NCI-H1092 treated with DMSO at 0.1 percent for 48 hours (cell line): ENCODE measurements at places on chromosomes 16 and 17.

DNA sequence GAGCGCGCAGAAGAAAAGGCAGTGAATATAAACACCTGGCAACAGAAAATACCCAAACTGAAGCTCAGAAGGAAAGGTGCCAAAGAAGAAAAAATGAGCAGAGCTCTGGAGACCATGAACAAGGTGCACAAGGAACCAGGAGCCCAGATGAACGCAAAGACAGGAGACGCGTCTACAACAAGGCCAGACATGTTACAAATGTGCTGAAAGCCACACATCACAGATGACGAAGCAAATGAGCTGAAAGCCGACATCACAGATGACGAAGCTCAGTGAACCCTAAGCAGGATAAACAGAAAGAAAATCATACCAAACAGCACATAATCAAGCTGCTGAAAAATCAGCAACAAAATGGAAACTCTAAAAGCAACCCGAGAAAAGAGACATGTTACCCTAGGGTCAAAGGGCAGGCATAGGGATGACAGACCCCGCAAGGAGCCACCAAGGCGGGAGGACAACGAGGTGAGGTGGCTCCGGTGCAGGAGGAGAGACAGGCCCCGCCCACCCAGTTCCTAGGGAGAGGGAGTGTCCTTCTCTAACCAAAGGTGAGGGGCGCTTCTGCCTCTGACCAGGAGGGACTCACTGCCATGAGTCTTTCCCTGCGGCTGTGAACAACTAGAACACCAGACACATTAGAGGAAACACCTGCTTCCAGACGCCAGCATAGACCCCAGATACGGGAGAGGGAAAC lies 39.1 kb downstream of the CCDC57 start:
- DNase-seq = no peak

GRCh38 chr17:79997011-79997660 lies 38.5 kb downstream of the TBC1D16 start:
- no peak for DNase-seq

DNA sequence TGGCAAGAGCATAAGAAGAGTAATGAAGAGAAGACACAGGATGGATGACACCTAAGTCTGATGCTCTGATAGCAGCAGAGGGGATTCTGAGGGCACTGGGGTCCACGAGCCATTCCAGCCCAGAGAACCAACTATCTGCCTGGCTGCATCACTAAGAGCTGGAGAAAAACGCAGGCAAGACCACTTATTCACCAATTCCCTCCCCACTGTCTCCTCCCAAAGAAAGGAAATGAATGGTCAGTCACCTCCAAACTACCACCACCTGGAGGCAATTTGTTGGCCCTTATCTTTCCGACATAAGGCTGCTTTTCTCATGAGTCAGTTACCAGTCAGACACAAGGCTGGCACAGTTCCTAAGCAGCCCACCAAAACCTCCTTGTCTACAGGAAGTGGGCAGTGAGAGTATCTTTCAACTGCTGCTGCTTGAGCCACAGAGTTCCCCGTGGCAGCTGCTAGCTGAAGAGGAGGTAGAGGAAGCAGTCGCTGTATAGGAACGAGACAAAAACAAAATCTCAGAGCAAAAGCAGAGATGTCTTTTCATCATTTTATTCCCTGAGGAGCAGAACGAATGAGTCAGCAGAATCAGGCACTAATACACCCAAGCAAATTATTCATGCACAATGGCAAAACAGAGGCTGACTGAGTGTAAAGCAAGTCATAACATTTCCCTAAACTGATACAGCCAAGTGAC lies 111.1 kb downstream of the SMG6 start:
- DNase-seq = no peak

- DNase-seq = peak; percentile 38
These were observed 4.8 kb upstream of the SREBF1 start for GRCh38 chr17:17841601-17842025.

GRCh38 chr17:8122422-8122923 lies 1.4 kb downstream of the HES7 start:
- no peak for DNase-seq

GRCh38 chr17:66337268-66337667 lies 34.9 kb downstream of the PRKCA start:
- no peak for DNase-seq

- DNase-seq = no peak
These were observed 11.8 kb downstream of the POLR2A start for GRCh38 chr17:7495906-7496434.
